ENCODE measurements at places on chromosomes 5 and 9.
A peak's percentile ranks its signal among the peaks of the same experiment; 100 is the strongest.

GRCh38 chr9:103978396-103978795, 115.7 kb upstream of the SMC2 start:
- no peak for DNase-seq

DNA sequence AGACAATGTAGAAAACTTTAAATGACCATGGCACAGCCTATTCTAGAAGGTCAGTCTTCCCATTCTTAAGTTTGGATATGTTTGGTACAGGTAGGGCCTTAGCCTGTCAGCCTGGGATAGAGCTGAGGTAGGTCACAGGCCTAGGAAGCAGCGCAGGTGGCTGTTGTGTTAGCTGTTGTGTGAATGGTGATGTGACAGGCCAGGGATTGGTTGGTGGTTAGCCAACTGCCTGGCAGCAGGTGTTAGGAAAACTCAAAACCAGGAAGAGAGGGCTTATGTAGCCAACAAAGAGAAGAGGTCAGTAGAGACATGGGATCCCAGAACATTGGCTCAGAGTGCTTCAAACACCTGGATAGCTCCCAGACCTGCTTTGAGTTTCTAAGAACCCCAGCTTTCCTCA, 84.2 kb downstream of the FBXO38 start:
- no peak for DNase-seq

DNA sequence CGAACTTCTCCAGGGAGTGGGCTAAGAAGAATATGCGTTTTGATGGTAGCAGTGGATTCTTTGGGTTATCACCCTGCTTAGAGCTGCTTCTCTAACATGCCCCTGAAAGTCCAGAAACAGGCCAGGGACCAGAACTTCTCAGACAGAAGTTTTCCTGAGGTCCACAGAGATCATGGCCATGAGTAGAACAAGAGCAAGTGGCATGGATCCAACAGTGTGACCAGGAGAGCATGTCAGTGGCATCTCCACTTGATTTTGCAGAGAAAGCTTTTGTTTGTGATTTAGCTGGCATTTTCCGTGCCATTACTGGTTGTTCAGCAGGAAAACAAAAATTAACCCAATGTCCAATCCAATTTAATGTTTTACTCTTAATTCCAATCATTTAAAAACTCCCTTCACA, 298.5 kb upstream of the CD180 start:
- no peak for DNase-seq

DNA sequence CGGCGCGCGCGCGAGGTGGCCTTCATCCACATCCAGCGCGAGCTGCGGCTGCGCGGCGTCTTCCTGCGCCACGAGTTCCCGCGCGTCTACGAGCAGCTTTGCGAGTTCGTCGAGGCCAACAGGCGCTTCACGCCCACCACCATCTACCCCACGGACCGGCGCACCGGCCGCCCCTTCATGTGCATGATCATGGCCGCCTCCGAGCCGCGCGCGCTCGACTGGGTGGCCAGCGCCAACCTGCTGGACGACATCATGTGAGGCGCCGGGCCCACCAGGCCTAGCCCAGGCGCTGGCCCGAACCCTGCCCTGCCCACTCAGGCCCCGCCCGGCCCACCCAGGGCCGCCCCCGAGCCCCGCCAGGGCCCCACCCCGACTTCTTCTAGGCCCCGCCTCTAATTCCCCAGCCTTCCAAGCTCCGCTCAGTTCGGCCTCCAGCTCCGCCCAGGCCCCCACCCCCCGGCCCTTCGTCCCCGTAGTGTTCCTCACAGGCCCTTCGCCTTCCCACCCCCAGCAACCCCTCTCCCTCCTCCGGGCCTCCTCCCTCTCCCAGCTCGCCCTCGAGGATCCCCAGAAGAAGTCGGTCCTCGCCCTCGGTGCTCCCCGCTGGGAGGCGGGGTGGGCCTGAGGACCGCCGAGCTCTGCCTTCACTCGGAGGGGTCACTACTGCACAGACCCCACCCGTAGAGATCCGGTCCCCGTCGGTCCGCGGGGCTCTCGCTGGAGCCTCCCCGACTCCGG, 2.0 kb upstream of the PHPT1 start:
- DNase-seq: peak; percentile 76

DNA sequence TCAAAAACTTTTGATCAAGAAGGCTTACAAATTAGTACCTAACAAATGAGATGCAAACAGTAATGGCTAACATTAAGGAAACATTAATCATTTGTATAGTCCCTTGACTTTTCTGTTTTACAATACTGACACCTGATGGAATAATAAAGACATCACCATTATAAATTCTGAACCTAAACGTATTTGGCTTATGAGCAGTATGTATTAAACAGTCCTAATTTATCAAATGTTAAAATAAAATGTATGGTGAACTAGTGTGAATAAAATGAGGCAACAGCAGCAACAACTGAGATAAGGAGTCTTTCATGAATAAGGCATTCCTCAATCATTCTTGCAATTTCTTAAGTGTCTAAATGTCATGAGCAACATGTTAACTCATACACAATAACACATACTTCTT, 6.0 kb downstream of the PUM3 start:
- DNase-seq: no peak

- no peak for DNase-seq
Observed at GRCh38 chr5:110686270-110686669, 40.2 kb downstream of the TMEM232 start.

Measured in erythroblast (primary cell).